ENCODE measurements at places on chromosomes 6 and 20.

DNA sequence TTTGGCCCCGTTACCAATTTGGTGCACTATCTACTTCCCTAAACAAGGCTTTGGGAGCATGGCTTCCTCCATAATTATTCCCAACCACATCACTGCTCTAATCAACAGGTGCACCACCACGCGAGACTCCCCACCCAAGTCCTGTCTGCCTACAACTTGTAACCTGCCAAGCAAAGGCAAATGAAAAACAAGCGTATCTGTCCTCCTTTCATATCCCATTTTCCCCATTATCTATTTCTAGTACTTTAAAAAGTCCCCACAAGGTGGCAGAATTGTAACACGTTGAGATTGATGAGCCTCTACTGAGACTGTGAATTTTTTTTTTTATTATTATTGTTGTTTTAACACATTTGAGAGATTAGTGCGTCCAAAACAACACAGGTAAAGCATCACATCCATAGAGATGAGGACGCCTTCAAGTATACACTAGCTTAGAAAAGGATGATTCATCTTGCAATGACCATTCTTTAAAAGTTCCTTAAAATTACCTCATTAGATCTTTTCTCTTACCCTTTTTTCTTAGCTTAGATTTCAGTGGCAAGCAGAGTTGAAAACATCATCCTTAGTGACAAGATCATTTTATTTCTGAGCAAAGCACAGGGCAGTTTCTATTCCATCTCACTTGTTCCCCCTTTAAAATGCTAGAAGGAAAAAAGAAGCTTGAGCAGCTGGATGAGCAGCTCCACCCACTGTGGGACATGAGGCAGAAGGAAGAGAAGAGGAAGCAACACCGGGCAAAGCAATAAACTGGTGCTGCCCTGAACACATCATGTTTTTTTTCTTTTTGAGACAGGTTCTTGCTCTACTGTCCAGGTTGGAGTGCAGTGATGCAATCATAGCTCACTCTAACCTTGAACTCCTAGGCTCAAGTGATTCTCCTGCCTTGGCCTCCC is 210.8 kb downstream of the ARHGAP18 start:
- no peak for DNase-seq

DNA sequence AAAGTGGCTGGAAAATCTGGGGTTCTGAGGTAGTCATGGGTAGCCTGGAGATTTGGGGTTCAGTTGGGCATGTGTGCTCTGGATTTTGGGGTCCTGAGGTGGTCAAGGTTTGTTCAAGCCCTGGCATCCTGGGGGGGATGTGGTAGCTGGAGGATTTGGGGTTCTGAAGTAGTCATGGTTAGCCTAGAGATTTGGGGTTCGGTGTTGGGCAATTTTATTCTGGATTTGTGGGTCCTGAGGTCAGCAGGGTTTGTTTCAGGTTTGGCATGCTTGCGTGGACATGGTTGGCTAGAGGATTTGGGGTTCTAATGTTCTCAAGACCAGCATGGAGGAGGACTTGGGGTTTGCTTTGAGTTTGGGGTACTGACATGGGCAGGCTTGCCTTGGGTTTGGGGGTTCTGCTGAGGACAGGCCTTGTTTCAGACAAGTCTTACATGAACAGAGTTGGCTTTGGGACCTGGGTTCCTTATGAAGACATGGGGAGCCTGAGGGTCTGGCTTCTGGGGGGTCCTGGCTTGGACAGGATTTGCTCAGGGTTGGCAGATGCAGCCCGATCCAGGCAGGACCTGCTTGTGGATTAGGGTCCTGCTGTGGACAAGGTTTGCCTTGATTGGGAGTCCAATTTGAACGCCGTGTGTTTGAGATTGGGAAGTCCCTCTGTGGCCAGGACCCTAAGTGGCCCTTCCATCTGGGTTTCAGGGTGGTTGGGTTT is 906 bp downstream of the ANKRD60 start:
- no peak for DNase-seq

DNA sequence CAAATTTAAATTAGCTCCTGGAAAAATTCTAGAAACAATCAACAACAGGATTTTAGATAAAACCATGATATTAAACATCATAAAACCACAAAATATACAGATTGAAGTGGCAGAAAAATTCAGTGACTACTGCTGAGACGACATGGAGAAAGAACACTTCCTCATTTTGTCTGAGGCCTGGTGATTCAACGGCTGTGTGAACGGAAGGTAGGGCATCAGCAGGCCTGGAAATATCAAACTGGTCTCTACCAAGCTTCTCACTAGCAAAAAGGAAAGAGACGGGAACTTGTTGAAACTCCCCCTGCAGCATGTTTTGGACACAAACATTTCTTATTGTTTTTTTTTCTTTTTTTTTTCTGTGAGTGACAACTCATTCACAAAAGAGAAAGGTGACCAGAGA is 58.0 kb upstream of the AHI1 start:
- DNase-seq = no peak

DNA sequence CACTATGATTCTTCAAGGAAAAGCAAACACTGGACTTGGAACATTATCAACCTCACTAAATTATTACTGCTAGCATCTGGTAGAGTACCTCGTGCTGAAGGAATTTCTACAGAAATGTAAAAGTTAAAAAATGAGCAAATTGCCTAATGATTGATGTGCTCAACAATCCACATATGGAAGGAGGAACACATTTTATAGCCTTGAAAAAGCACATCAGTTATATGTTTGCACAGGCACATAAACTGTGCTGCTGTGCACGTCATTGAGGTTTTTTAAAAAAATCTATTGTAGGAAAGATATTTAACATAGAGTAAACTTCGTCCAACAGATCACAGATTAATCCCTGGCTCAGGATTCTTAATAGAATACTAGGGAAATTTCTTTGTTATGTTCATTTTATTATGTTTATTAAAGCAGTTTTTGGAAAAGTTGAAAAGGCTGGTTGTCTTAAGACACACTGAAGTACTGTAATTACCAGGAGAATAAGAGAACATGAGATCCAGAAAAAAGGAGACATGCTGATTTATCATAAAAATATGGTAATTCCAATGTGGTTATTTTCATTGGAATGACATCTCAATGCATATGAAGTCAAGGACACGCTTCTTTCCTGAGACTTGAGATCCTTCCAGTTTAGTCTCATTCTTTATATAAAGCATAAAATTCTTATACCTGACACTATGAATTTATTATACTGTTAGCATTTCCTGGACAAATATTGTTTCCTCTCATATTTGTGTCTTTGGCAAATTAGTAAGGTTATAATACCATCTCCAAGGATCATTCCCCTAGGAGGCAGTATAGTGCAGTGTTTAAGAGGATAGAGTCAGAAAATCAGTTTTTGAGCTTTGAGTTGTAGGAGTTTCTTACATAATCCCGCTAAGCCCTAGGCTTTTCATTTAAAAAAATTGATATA is 511.1 kb downstream of the TENT5A start:
- no peak for DNase-seq

DNA sequence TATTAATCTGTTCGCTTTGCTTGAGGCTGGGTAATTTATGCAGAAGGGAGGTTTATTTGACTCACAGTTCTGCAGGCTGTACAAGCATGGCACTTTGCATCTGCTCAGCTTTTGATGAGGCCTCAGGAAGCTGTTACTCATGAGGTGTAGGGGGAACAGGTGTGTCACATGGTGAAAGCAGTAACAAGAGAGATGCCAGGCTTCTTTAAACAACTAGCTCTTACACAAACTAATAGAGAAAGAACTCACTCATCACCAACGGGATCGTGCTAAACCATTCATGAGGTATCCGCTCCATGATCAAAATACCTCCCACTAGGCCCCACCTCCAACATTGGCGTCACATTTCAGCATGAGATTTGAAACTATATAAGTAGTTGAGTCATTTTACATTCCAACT is 34.4 kb upstream of the GCLC start:
- DNase-seq = no peak

Data from NCI-H1092 (cell line).